Umbilical cord (tissue), 2 donors: ENCODE measurements at places on chromosomes 1 and 21.

DNA sequence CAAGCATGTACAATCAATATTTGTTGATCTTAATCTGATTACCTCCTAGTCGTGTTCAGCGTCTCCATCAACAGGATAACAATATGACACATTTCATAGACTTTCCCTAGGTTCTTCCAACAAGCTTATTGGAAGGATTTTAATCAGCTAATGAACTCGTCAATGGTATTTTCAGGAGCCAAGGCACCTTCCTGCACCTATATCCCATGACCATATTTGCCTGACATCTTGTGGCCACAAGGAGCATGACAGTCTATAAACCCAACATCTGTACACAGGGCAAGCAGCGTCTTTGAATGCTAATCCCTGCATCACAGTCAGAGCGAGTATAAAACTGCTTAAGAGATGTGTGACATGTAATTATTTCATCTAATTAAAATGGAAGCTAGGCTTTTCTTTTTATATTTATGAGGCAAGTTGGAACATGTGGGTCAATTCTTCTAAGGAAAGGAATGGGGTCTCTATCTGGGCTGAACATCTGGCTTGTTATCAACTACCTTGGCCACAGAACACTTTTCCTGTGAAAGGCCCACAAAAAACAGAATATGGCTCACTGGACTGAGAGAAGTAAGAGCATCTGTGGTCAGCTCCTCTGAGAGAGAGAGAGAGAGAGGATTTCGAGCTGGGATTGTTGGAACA, 388.8 kb downstream of the NTNG1 start:
- peak; percentile 46 for DNase-seq

- DNase-seq = peak; percentile 45
Measured at GRCh38 chr1:59601041-59601441, 213.7 kb upstream of the HOOK1 start.

- peak; percentile 92 for DNase-seq
Measured at GRCh38 chr1:27662707-27663393, 9.1 kb downstream of the IFI6 start.

DNA sequence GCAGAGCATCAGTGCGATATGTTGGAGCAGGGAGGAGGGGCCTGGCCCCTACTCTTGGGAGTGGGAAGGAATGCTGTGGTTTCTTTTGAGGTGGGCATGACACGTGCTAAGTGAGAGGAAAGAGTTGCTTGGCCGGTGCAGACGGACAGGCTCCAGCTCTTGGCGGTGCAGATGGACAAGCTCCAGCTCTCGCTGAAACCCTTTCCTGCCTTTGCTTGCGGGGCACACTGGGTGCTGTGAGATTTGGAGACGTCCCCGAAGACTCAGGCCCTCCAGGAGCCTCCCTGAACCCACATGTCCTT, 15.9 kb downstream of the PDXK start:
- no peak for DNase-seq

DNA sequence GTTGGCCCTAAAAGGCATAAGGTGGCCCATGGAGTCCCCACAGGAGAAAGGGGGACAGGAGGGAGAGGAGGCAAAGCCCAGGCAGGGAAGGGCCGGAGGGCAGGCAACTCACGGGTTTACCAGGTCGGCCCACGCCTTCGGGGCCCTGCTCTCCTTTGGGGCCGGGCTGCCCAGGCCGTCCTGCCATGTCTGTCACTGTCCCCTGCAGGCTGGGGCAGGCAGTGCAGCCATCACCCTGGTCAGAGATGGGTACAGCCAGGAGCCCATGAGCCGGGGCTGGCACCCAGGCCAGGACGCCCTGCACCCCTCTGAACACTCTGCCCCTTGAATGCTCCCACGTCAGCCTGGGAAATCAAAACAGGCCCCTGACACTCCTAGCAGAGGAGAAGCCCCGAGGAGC, 19.8 kb downstream of the COL16A1 start:
- DNase-seq = no peak

DNA sequence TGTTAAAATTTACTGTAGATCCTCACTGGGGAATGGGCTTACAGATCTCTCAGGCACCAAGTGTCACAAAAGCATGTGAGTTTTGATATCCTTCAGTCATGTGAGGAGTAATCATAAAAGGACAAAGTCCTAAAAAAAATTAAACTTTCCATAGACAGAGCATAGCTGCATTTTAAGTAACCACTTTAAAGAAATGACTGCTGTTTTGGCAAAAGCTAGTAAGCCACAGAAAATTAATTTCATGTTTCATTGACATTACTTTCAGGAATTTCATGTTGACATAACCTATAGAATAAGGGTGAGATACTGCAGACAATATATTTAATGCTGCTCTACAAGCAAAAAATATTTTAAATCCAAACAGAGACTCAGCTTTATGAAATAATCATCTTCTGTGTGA, 156.3 kb downstream of the LYPLAL1 start:
- no peak for DNase-seq

GRCh38 chr1:67586596-67586995, 98.4 kb upstream of the GADD45A start:
- peak; percentile 66 for DNase-seq

GRCh38 chr1:20691872-20692271, 25.9 kb downstream of the KIF17 start:
- DNase-seq = no peak

DNA sequence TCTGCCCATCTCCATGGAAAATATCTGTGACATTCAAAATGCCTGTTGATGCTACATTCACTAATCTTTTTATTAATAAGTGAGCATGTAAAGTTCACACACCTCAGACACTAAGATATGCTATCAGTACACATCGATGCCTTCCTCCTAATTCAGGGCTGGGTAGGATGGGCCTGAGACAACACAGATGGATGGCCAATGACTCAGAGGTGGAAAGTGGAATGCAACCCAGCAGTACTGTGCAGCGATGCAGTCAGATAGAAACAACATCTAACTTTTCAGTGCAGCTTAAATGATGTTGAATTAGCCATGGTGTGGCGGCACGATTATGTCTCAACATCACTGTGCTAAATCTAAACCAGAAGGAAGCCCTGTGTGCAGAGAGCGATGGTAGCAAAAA, 161.6 kb upstream of the KCNJ15 start:
- no peak for DNase-seq

DNA sequence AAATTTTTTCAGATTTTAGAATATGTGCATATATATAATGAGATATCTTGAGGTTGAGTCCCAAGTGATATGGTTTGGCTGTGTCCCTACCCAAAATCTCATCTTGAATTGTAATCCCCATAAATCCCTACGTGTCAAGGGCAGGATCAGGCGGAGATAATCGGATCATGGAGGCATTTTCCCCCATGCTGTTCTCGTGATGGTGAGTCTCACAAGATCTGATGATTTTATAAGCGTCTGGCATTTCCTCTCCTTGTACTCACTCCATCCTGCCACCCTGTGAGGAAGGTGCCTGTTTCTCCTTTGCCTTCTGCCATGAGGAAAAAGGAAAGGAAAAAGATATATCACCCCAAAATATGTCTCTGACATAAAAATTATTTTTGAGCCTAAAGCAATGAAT, 64.6 kb downstream of the TOR3A start:
- DNase-seq = no peak

- DNase-seq = no peak
Measured at GRCh38 chr1:199319341-199319740, 680.5 kb downstream of the PTPRC start.

- DNase-seq = no peak
Measured at GRCh38 chr1:1479547-1480487, 8.3 kb downstream of the ATAD3B start.

DNA sequence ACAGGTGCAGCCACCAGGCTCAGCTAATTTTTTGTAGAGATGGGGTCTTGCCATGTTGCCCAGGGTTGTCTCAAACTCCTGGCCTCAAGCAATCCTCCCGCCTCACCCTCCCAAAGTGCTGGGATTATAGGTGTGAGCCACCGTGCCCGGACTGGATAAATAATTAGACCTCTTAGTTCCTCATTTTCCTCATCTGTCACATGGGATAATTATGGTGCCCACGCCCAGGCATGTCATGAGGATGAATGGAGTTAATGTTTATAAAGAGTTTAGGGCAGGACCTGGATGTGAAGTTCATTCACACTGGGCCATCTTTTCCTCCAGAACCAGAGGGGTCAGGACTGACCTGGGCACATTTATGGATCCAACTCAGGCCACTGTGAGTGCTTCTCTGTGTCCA, 23.7 kb downstream of the PADI3 start:
- no peak for DNase-seq

DNA sequence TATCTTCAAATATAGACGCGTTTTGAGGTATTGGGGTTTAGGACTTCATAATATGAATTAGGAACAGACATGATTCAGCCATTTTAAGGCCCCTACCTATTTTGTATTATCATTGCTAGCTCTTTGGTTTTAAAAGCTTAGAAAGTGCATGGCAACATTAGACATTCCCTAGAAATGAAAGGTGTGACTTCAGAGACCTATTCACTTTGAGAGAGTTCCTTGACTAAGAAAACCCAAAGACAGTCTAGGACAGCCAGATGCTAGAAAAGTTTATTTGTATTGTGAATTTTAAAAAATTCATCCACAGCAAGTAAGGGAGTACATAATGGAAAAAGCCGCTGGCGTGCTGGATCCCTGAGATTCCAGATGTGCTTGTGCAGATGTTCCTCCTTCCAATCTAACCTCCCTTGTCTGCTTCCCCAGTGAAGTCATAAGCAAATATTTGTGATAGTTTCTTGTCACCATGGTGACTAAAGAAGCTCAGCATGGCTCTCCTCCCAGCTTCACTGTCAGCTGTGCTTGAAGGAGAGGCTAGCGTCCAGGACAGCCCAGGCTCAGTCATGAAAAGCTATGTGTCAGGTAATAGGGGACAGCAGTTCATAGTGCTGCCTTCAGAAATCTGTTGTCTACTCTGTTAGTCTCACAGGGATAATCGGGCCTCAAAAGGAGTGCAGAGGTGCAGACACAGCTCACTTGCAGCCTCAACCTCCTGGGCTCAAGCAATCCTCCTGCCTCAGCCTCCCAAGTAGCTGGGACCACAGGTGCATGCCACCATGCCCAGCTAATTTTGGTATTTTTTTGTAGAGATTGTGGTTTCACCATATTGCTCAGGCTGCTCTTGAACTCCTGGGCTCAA, 34.8 kb downstream of the KPNA6 start:
- DNase-seq = peak; percentile 92

GRCh38 chr1:89262643-89263042, 10.0 kb downstream of the GBP5 start:
- DNase-seq = peak; percentile 38

DNA sequence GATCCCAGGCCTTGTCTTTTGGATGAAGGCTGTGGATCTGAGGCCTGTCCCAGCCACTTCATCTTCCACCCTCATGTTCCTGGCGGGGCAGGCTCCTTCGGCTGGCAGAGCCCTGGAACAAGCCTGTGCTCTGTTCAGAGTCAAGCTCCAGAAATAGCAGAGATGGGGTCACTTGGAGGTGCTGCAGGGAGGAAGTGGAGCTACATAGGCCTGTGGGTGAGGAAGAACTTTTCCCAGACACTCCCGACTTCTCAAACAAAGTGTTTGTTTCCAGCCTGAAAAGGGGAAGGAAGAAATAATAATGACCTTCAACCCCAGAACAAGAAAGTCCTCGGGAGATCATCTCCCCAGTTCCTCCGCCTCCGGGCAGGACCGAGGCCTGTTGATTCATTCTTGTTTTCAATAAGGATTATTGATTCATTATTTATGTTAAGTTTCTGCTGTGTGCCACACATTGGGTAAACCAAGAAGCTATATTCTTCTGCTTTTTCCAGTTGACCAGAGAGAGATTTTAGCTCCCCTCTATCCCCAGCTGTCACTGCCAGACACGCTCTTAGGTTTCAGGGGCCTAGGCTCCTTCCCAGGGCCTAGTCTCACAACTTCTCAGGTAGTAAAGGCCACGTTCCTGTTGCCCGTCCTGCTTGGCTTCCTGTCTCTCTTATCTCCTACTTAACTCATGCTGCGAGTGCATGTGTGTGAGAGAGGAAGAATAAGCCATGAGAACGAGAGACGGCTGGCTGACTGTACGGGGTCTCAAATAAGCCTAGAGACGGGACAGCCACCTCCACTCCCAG, 16.9 kb downstream of the IKBKE start:
- DNase-seq = no peak

GRCh38 chr1:60765204-60765603, 317.2 kb upstream of the NFIA start:
- no peak for DNase-seq

DNA sequence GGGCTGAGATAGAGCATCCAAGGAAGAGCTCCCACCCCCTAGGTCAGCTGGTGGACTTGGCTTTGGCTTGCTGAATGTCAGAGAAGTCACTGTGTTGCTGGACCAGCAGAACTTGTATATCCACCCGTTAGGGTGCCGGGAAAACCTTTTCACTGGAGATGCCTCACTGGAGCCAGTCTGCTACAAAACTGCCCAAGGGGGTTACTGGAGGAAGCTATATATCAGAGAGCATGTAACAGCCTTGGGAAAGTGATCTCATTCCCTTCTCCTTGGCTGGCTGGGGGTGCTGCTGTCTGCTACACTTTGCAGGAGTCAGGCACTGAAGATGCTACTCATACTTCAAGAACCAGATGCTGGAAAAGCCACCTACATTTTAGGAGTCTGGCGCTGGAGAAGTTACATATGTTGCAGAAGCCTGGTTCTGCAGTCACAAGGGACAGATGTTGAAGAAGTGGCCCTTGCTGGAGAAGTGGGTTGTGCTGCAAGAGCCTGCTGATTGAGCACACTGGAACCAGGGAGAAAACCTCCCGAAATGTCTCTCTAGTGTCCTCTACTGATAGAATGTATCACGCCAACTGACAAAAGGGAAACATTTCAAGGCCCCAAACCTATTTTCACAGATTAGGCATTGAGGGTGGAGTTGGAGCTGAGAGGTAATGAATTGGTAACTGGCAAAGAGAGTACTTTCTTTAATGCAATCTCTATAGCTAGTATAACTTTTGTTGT, 250.6 kb downstream of the SPATA17 start:
- DNase-seq = no peak

DNA sequence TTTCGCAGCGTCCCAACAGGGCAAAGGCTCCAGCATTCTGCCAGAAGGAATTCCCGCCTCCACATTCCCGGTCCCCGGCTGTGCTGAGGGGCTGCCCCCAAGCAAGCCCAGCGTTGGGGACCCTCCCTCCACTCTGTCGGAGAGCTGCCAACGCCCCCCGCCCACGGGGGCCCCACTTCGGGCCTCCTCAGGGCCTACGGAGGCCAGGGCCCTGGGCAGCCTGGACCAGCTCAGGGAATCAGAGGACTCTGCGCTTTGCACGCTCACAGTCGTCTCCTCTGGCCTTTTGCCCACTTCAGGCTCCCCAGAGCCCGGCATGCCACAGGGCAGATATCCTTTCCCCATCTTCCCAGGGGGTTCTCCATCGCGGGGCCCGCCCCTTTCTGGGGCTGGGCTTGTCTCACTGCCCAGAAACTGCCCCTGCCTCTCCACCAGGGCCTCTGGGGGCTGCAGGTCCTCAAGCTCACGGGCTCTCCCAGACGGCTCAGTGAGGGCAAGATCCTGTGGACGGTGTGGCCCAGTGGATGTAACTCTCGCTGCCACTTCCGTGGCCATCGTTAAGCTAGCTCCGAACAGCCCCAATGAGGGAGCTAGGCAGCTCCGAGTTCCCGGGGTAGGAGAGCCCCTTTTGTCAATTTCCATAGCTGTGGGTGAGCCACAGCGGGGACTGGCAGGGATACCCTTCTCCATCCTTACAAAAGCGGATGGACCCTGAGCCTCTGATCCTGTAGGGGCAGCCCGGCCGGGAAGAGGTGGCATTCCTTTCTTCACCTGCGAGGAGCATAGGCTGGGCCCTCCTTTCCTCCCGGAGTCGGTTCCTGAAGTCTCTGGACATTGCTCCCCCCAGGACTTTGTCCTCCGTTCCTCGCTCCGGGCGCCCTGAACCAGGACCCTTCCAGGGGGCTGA, 2.8 kb downstream of the ITPKB start:
- DNase-seq = peak; percentile 58

GRCh38 chr1:50858761-50859160, 101.3 kb downstream of the FAF1 start:
- no peak for DNase-seq

- peak; percentile 69 for DNase-seq
Measured at GRCh38 chr1:56291374-56291919, 287.9 kb downstream of the PLPP3 start.
